ENCODE measurements at places on chromosomes 5 and 9. TPM values are rescaled to one million over a fixed set of nuclear protein-coding genes. Genes with fewer than 3 reads are reported as not detected.

Gene DMRTA1
- total RNA-seq = 0.52 TPM

Gene SKIC3
- 23.7 TPM for total RNA-seq

Gene PCDHGA1
- total RNA-seq = 0.32 TPM

Gene ITGA1
- total RNA-seq = 2.0 TPM

Gene LCN9
- not detected for total RNA-seq

Gene ROPN1L
- total RNA-seq = 2.3 TPM

Gene ZDHHC11B
- total RNA-seq = 1.5 TPM

Gene CYLC2
- total RNA-seq = not detected

Gene NMUR2
- total RNA-seq = 0.08 TPM

Measured in A549 treated with AZD2906 at 1 μM for 4 hours (cell line).